Ovary (tissue), 10 donors: ENCODE measurements at places on chromosomes 1 and 21. TPM values are rescaled to one million over a fixed set of nuclear protein-coding genes. Genes with fewer than 3 reads are reported as not detected.

GRCh38 chr1:228372183-228373003 lies 34.2 kb downstream of the TRIM11 start:
- DNase-seq: peak; percentile 33

GRCh38 chr1:40224040-40224439 lies 23.7 kb upstream of the TMCO2 start:
- DNase-seq: no peak

DNA sequence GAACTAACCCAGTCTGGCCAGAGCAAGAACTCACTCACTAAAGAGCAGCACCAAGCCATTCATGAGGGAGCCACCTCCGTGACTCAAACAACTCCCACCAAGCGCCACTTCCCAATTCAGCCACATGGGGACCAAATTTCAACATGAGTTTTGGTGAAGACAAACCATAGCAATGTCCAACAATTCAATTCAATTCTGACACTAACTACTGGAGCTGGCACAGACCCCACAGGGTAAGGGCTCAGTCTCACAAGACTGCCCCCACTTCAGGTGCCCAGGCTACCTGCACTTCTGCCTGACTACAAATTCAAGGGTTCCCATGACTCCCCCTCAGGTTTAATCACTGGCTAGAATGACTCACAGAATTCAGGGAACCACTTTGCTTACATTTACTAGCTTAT lies 48.8 kb upstream of the RAP1A start:
- DNase-seq: no peak

- DNase-seq: no peak
These were observed 65.1 kb upstream of the ARHGAP29 start for GRCh38 chr1:94302497-94302896.

Gene MASP2
- polyA plus RNA-seq: 0.08 TPM

Gene RGS4
- polyA plus RNA-seq: 2.9 TPM
